Activated naive CD4-positive, alpha-beta T cell treated with anti-CD3 and anti-CD28 coated beads for 36 hours (primary cell): ENCODE measurements at places on chromosomes 12 and 14. TPM values are rescaled to one million over a fixed set of nuclear protein-coding genes. Genes with fewer than 3 reads are reported as not detected.

DNA sequence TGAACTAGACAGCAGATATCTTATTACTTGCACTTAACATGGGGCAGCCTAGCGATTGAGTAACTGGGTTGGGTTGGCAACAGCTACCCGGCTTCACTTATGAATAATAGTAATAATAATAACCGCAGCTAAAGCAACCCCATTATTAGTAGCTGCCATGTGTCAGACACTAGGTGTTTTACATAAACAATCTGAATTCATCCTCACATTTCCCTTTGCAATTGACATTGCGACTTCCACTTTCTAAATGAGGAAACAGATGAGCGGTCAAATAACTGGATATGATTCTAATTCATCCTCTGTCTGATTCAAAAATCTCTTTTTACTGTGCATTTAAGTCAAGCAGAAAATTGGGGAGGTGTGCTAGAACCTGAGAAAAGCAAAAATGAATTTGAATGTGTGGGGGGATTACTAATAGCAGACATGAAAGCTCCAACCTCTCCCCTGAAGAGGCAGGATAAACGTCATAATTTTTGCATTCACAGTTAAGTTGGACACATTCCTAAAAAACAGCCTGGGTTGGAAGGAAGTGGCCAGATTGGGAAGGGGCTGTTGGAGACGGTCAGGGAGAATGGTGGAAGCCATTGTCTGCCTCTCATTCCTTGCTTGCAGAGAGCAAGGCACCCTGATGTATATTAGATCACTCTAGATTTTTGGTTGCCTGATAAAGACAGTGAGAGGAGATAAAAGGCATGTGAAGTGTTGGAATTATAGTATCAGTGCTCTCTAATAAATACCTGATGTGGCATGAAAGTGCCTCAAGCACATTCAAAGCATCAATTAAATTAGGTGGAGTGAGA is 13.1 kb downstream of the EMP1 start:
- H3K36me3 ChIP-seq = no peaks in the 10 kb centered on the region
- peaks cover 34% of the 10 kb centered on the region for H3K4me1 ChIP-seq
- peaks cover 2% of the 10 kb centered on the region for H3K27me3 ChIP-seq
- no peak overlapping the region for H3K4me3 ChIP-seq
- no peak for DNase-seq
- no peak overlapping the region for H3K27ac ChIP-seq

DNA sequence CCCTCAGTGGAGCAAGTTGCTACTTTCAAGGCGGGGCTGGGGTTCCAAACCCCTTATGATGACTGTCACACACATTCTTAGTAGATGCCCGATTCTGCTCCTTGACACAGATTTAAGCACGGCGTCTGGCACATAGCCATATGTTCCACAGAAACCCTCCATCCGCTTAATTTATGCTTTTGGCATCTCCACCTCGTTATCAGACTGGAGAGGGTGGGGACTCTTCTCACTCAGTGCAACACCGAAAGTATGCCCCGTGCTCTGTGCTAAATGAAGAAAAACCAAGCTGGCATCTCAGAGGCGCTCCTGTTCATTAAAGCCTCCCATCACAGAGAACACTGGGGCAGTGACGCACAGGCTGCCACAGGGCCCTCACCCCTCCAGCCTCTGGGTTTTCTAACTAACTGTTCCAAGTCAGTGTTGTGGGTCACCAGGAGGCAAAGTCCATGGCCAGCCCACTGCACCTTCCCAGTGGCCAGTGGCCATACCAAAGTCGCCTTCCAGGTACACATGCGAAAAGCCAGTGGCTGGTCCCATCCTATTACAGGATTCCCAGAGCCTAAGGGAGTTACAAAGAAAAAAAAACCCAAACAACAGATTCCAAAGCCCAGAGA is 27.3 kb downstream of the CCDC88C start:
- H3K4me3 ChIP-seq = no peak overlapping the region
- no peaks in the 10 kb centered on the region for H3K27me3 ChIP-seq
- H3K4me1 ChIP-seq = peaks cover 91% of the 10 kb centered on the region
- peak; percentile 46 for DNase-seq
- peak overlapping the region; percentile 82 for H3K27ac ChIP-seq
- H3K36me3 ChIP-seq = peaks cover 11% of the 10 kb centered on the region

DNA sequence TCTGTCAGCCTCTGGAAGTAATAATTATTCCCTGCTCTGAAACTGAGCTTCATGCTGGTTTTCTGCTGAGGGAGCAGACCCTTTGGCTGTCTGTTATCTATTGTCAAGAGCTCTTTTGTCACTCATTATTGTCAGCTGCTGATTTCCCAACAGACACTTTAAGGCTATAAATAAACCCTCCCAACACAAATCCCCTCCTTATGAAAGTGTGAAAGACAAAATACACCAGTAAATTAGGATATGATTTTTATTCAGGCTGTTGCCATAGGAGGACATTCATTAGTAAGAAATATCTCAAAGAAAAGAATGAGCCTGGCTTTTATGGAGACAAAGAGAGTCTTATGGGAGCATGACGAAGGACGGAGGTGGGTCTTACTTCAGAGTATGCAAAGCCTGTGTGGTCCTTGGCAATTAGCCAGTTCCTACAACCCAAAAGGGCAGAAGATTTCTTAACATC is 180.8 kb downstream of the CRADD start:
- H3K36me3 ChIP-seq = peaks cover 7% of the 10 kb centered on the region
- H3K27me3 ChIP-seq = no peaks in the 10 kb centered on the region
- H3K4me3 ChIP-seq = no peak overlapping the region
- no peak for DNase-seq
- H3K4me1 ChIP-seq = peaks cover 6% of the 10 kb centered on the region

GRCh38 chr12:102487226-102487625 is 6.9 kb upstream of the IGF1 start:
- no peak overlapping the region for H3K27ac ChIP-seq
- no peaks in the 10 kb centered on the region for H3K36me3 ChIP-seq

- H3K27me3 ChIP-seq = peaks cover 52% of the 10 kb centered on the region
- no peak overlapping the region for H3K27ac ChIP-seq
- peaks cover 7% of the 10 kb centered on the region for H3K4me1 ChIP-seq
- H3K4me3 ChIP-seq = no peak overlapping the region
- DNase-seq = no peak
Measured at GRCh38 chr12:49962861-49963765, 1.4 kb downstream of the AQP5 start.

- peaks cover 62% of the 10 kb centered on the region for H3K4me1 ChIP-seq
- peak; percentile 65 for DNase-seq
- H3K36me3 ChIP-seq = peaks cover 1% of the 10 kb centered on the region
Measured at GRCh38 chr12:52603314-52603713, 2.1 kb upstream of the KRT72 start.

The OASL gene
- 13.4 TPM for total RNA-seq

The GALNT9 gene
- 1.2 TPM for total RNA-seq
